ENCODE measurements at places on chromosomes 5 and 9.
A peak's percentile ranks its signal among the peaks of the same experiment; 100 is the strongest.

DNA sequence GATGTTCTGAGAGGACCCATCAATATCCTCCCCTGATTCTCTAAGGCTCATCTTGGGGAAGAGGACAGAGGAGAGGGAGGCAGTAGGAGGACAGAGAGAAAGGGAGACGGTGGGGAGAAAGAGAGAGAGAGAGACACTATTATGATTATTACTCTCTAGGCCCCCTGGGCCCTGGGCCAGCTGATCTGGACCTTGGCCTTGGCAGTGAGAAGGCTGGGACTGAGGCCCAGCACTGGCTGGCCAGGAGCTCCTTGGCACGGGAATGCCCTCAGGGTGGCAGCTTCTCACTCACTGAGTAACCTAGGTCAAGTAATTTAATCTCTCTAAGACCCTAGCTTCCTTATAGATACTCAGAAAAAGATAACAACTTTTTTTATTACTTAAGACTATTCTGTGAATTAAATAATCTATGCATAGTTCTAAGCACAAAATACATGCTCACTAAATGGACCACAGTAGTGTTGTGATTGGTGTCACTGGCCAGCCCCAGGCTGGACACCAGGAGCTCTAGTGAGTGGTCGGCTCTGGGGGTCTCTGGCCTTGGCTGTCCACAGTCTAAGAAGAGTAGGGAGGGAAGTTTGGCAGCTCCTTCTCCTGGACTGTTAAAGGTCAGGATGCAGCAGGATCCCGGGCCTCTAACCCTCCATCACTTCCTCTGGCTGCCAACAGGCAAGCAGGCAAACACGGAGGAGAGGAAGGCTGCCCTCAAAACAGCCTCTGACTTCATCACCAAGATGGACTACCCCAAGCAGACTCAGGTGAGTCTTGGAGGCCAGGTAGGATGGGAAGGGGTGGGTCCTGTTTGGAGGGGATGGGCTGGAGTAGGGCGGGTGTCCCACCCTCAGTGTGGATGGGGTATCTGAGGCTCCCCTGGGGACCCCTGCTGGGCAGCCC lies 50.0 kb downstream of the GSN start:
- peak; percentile 33 for DNase-seq

- DNase-seq, result no peak
Measured at GRCh38 chr5:42396111-42396510, 27.1 kb upstream of the GHR start.

DNA sequence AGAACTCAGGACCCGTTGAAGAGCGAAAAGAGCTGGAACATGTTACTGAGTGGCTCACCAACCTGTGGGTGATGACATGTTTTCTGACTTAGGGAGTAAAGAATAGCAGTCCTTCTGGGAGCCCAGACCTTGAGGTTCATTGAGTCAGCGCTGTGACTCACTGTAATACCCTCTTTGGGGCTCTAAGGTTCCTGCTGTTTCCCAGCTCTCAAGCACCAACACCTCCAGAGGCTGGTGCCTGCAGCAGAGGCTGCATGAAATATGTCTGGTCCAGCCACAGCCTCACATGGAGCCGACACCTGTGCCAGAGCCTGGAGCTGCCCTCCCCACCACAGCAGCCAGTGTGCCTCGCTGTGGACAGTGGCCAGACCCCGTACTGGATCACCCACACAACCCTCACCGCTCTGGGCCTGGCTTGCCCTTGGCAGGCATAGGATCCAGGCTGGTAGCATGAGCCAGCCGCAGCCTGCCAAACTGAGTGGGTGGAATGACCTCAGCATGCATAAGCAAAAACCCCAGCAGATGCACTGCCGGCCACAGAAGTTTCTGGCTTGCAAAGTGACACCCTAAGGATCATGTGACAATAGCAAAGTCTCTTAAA lies 143.5 kb upstream of the MRPS30 start:
- DNase-seq, result no peak

DNA sequence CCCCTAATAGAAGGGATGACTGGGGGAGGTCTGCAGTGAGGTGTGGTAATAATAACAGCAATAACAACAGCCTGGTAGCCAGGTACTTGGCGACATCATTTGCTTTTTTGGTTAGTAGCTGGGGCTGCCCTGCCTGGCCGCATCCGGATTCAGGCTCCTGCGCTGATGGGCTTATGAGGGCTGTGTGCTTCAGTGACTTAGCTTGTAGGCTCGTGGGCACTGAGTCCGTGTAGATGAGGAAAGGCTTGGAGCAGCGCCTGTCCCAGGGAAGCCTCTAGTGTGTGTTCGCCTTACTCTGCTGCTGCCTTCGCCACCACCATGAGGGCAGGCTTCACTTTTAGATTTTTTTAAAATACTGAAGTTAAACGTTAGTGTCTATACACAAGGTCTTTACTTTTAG lies 4.5 kb downstream of the NDUFS6 start:
- no peak for DNase-seq

GRCh38 chr9:89410641-89411350 lies 87.1 kb downstream of the SEMA4D start:
- no peak for DNase-seq

DNA sequence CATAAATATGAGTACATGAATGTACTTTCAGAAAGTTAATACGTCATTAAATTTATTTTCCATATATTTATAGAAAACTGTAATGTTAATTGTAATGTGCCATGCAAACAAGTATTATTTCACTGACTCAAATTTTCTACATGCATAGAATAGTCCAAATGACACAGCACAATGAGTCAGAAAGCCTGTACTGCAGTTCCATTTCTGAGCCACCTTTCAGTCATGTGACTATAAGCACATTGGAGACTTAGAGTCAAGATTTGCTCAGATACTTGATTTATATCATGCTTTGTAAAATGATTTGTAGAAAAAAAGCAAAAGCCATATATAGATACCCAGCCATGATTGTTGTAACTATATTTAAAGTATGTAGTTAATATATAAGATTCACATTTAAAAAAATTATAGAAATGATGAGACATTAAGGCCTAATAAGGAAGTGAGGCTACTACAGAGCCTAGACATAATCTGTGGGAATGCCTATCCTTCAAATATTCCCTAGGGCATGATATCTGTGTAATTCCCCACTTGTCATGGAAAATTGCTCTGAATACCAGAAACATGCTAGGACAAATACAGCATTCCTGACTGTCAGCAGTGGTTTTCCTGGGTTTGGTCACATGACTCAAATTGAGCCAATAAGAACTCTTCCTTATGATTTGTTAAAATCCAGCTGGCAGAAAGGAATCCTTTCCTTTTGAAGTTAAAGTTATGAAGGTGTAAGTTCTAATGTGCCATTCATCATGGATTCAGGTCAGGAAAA lies 50.0 kb downstream of the PTPRD start:
- no peak for DNase-seq

- no peak for DNase-seq
Measured at GRCh38 chr9:19255821-19256220, 25.3 kb downstream of the DENND4C start.

GRCh38 chr5:72324189-72324825 lies 4.1 kb downstream of the PTCD2 start:
- no peak for DNase-seq

DNA sequence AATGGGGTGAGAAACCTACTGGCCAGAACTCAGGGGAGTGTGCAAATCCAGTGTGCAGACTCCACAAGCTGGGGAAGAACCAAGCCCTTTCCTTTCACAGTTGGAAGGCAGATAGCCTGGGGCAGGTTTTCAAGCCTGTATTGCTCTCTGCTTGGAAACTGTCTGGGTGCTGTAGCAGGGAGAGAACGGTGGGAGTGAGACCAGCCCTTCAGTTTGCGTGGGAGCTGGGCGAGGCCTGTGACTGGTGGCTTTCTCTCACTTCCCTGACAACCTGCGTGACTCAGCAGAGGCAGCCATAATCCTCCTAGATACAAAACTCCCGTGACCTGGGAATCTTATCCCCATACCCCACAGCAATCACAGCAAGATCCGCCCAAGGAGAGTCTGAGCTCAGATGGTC lies 44.9 kb upstream of the SNCAIP start:
- DNase-seq, result no peak

DNA sequence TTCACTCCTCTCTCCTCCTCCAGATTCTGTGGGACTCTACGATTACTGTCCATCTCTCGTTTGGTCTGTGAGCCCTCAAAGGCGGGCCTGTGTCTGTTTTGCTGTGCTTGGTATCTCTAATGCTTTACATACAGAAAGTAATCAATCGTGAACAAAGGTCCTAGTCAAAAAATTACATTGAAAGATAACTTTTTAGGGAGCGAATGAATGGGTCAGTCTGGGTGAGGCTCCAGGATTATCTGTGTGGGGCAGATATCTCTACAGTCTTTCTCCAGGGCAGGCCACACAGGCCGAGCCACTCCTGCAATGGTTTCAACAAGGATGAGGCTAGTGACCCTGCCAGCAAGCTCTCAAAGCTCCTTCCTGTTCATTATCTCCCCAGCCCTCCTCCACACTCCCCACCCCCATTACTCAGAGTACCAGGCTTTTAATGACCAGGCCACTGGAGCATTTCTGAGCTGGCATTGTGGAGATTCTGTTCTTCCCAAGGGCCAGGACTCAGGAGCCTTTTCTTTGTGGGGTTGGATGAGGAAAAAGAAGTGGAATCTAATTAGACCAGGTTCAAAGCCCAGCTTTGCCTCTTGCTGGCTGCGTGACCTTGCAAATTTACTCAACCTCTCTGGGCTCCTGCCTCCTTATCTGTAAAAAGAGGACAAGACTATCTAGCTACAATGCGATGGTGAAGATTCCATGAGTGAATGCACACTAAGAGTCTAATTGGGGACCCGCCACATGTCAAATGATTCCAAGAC lies 10.2 kb downstream of the CORO2A start:
- DNase-seq, result no peak

DNA sequence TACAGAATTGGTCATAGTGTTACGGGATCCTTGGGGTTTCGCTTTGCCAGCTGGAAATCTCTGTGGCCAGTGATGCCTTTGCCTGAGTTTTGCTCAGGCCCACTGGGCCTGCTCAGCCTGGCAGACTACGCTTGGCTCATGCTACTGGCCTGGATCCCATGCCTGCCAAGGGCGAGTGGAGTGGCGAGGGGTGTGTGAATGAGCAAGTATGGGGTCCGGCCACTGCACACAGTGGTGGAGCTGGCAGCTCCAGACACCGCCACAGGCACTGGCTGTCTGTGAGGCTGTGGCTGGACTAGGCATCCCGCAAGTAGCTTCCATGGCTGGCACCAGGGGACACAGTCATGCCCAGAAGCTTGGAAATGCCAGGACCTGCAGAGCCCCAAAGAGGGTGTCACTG lies 240.3 kb downstream of the ARRDC3 start:
- DNase-seq, result no peak

DNA sequence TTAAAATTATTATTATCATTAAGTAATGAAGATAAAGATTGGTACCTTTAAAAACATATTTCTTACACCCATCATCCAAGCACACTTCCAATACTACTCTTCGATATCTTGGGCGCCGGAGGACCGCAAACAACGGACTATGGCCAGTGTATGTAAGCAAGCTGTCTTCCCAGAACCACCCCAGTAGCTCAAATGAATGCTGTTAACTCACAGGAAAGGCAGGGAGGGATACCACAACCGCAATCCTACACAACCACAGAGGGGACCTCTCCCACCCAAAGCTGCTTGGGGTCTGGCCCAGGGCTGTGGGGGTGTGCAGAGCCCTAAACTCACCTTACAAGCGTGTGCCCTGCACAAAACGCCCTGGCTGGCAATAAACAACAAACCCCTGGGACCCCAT lies 20.6 kb downstream of the GOLM1 start:
- DNase-seq, result no peak

DNA sequence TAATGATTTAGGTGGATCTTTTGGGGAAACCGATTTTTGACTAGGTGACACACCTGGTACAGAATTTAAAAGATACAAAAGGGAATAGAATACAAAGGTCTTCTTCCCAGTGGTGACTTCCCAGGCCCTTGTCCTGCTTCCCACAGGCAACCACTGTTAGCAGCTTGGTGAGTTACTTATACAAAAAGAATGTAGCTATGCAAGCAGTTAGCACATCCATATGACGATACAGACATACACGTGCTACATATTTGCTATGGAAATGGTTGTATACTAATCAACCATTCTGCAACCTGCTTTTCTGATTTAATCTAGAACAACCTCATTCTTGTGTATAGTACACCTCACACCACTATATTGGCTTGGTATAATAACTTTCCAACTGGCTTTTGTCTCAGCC lies 51.0 kb downstream of the OTULIN start:
- no peak for DNase-seq

DNA sequence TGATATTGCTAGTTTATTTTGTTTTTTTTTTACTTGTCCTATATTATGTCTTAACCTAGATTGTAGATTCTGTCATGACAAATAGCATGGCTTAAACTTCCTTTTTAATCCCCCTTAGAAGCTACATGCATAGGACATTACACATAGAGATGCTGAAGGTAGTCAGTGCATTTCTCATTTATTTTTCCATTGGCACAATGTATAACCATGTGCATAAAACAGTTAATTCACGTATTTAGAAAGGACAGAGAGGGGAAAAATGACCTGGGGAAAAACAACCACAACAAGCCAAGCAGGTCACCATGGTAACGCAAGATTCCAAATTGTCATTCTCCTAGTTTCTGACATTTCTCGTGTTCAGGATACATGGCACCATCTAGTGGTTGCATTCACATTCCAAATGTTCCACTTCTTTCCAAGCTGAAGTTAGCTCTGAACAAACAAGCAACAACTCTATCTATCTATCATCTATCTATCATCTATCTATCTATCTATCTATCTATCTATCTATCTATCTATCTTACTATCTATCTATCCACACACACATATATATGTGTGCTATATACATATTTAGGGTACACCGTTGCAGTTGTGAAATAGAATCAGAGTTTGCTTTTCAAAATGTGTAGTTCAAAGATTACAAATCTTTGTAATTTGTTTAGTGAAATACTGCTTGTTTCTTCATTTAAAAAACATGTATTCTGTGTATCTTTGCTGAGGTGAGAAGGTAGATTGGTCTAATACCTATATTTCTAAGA lies 487.2 kb upstream of the ST8SIA4 start:
- peak; percentile 7 for DNase-seq

DNA sequence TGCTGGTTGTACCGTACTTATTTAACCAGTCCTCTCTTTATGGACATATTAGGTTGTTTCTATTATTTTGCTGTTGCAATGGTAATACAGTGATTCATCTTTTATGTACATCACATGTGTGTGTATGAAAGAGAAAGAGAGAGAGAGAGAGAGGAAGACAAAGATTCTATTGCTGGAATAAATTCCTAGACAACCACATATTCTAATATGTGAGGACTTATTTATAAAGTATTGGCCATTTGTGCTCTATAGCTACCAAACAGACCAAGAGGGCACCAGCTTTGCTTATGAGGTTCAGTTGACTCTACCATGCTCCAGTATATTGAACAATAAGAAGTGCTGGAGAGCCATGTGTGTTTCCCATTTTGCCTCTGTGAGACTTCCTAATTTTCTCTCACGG lies 513.5 kb downstream of the DMAC1 start:
- no peak for DNase-seq

- no peak for DNase-seq
Measured at GRCh38 chr5:82513738-82514137, 235.6 kb upstream of the RPS23 start.
